ENCODE measurements at places on chromosomes 7 and 10. TPM values are rescaled to one million over a fixed set of nuclear protein-coding genes. Genes with fewer than 3 reads are reported as not detected.

Gene GRID2IP
- not detected for total RNA-seq

Gene AKR1C8
- not detected for total RNA-seq

Gene MCMBP
- 38.6 TPM for total RNA-seq

Gene C10orf53
- total RNA-seq, result not detected

Gene AZGP1
- total RNA-seq, result 0.40 TPM

Gene HOXA2
- 2.8 TPM for total RNA-seq

Gene DNAJC12
- total RNA-seq, result 21.9 TPM

Gene ZNF467
- total RNA-seq, result 27.9 TPM

Gene ZPBP
- not detected for total RNA-seq

Gene SKIDA1
- 1.7 TPM for total RNA-seq

Gene PLOD3
- total RNA-seq, result 126 TPM

Gene LANCL2
- total RNA-seq, result 6.1 TPM

Gene TRIM4
- total RNA-seq, result 40.1 TPM

Gene TMEM176A
- total RNA-seq, result not detected

Gene SFRP5
- total RNA-seq, result not detected

Gene NPSR1
- not detected for total RNA-seq

Gene CFAP69
- 3.5 TPM for total RNA-seq

Gene GHRHR
- total RNA-seq, result not detected
